ENCODE measurements at places on chromosomes 2 and 18.

- DNase-seq: no peak
Observed at GRCh38 chr2:74093840-74094239, 53.9 kb downstream of the BOLA3 start.

DNA sequence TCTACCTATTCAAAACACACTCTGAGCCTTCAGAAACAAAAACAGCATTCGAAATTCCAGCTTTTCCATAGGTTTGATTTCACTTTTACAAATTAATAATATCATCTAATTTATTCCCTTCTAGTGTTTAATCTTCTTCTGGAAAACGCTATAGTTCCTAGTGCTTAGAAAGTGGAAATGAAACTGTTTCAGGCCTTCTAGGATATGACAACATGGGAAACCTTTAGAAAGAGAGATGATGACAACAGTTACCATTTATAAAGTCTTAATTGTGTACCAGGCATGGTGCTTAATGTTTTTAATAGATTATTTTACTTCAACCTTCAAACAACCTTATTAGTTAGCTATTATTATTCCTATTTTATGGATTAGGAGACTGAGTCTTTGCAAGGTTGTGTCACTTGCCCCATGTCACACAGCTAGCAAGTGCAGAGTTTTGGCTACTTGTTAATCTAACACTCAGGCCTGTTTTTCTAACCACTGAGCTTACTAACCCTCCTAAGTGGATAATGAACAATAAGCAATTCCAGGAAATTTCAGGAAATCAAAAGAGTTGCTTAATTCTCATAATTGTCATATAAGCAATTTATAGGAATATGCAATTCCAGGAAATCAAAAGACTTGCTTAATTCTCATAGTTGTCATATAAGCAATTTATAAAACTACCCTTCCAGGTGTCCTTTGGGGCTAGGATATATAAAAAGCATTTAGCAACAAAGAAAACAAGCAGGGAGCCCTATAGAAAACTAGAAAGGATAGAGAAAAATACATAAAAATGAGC is 206.0 kb downstream of the ZNF521 start:
- DNase-seq: no peak

DNA sequence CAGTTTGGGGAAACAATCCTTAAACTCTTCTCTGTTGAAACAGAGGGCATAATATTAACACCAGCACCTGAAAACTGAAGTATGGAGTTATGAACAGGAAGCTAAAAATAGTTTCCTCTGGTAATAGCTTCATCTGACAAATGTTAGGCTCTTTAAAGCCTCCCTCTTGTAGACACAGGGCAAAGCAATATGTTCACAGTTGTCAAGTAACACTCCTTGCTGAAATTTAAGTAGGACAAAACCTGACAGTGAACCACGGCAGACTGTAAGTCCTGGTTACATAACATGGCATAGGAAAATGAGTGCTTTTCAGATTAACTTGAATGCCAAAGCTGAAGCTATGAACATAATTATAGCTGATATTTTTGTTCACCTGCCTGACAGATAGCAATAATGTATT is 172.9 kb downstream of the CMPK2 start:
- no peak for DNase-seq

DNA sequence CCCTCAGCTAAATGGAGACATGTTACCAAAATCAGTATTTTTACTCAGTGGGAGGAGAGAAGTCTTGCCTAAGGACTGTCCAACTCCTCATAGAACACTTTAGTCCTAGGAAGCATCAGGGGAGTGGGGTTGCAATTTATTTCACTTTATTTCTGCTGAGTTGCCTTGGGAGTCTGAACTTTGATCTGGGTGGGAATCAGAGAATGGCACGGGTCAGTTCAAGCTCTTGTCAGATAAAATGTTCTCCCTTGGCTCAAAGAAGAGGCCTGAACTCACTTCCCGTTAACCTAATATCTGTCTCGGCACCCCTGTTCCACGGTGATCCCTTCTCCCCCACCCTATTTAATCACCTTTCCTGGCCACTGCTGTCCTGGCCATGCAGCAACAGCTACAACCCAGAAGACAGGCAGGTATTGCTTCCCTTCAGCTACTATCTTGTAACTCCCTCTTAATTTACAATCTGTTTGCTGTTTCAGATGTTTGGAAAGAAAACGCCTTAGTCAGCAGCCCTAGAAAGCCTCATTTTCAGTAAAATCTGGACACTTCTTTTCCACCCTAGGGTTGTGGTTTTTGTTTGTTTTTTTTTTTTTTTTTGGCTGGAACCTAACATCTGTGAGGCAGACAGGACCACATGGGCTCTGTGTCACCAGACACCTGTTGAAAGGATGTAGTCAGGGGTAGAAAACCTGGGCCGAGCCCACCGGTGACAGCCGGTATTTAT is 52.5 kb downstream of the SERTAD2 start:
- no peak for DNase-seq

DNA sequence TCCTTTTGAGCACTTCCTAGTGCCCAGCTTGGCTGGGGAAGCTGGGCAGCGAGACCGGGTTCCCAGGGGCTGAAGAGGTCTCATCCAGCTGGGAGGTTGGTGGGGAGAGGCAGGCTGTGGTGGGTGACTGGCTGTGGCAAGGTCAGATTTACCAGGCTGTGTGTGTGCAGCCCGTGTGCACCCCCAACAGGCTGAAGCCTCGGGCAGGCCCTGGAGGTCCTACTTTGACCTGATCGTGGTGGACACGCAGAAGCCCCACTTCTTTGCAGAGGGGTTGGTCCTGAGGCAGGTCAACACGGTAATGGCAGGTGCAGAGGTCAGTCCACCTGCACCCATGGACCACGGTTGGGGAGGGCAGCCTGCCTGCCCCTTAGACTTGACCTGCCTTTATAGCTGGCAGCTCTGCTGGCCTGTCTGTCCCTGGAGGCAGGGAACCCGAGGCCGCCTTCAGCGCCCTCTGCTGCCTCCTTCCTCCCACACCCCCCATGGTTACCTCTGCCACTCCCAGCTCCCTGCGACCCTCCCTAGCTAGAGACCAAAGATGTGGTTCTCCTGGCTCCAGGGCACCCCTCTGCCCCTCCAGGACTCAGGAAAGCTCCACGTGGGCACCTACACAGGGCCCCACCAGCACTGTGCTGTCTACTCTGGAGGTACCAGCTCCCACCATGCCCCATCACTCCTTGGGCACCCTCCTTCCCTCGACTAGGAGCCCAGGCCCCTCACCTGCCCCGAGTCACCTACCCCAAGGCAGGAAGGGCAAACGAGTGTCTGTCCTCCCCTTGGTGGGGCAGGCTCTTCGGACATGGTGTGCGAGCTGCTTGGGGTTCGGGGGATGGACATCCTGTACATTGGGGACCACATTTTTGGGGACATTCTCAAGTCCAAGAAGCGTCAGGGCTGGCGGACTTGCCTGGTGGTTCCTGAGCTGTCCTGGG is 4.0 kb downstream of the NT5DC4 start:
- DNase-seq: no peak

- DNase-seq: no peak
Observed at GRCh38 chr2:66890166-66890742, 455.3 kb downstream of the MEIS1 start.
